Activated gamma-delta T cell (primary cell): ENCODE measurements at places on chromosomes 3 and 15.

- DNase-seq: no peak
Observed at GRCh38 chr3:111715911-111716523, 120.9 kb upstream of the ZBED2 start.

GRCh38 chr3:123405936-123406510, 42.9 kb downstream of the ADCY5 start:
- no peak for DNase-seq

GRCh38 chr3:116671151-116671550, 38.4 kb upstream of the TUSC7 start:
- DNase-seq: no peak

DNA sequence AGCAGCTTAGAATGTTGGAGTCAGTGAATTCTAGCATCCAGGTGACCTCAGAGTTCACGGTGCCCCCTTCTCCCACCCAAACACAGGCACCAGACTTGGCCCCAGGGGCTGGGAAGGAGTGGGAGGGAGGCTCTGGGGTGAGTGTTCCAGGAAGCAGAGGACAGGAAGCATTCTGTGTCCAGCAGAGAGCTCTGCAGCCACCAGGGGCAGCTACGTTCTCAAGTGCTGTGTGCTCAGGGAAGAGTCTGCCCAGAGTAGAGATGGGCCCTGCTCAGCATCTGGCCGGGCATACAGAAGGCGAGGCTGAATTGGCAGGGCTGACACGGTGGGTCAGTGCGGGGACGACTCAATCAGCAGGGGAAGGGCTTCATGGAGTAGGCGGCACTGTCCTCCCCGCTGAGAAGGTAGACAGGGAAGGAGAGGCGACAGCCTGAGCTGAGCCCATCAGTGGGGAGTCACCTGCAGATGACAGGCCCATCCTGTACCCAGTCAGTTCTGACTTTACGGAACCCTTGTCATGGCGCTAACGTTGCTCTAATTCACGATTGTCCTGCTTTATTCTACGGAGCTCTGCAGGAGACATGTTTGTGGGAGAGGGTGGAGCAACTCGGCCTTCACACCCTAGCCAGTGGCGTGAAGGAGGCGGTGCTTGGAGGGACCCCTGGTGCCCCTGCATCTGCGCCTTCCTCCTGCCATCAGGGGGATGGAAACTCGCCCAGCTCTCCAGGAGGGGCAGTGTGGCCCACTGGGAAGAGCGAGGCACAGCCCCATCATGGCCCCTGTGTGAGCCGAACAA, 82.2 kb downstream of the C3orf70 start:
- DNase-seq: no peak

- DNase-seq: no peak
Observed at GRCh38 chr3:190060192-190060775, 60.4 kb downstream of the P3H2 start.

GRCh38 chr15:65916041-65916663, 46.9 kb downstream of the RAB11A start:
- DNase-seq: no peak

GRCh38 chr3:110774496-110775265, 296.9 kb upstream of the NECTIN3 start:
- DNase-seq: no peak

DNA sequence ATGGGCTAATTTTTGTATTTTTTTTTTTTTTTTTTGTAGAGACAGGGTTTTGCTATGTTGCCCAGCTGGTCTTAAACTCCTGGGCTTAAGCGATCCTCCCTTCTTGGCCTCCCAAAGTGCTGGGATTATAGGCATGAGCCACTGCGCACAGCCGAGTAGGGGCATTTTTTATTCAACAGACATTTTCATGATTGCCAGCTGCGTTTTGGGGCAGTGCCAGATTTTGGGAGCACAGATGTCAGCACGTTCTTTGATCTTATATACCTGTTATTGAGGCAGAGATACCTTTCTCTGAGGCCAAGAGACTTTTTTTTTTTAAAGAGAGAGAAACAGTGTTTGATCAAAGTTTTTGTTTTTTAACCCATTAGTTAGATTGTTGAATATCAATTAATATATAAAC, 16.8 kb downstream of the NEO1 start:
- DNase-seq: no peak

- no peak for DNase-seq
Observed at GRCh38 chr3:21331857-21332256, 419.2 kb downstream of the ZNF385D start.

- peak; percentile 80 for DNase-seq
Observed at GRCh38 chr3:4979428-4980228, at the start of gene BHLHE40. BHLHE40 (plus strand) TSS chr3:4979437; CDS start chr3:4979719, 282 bp downstream.

GRCh38 chr3:40924559-40925141, 274.7 kb upstream of the CTNNB1 start:
- DNase-seq: no peak

GRCh38 chr3:50357481-50357880, 1.8 kb downstream of the TMEM115 start:
- DNase-seq: no peak

DNA sequence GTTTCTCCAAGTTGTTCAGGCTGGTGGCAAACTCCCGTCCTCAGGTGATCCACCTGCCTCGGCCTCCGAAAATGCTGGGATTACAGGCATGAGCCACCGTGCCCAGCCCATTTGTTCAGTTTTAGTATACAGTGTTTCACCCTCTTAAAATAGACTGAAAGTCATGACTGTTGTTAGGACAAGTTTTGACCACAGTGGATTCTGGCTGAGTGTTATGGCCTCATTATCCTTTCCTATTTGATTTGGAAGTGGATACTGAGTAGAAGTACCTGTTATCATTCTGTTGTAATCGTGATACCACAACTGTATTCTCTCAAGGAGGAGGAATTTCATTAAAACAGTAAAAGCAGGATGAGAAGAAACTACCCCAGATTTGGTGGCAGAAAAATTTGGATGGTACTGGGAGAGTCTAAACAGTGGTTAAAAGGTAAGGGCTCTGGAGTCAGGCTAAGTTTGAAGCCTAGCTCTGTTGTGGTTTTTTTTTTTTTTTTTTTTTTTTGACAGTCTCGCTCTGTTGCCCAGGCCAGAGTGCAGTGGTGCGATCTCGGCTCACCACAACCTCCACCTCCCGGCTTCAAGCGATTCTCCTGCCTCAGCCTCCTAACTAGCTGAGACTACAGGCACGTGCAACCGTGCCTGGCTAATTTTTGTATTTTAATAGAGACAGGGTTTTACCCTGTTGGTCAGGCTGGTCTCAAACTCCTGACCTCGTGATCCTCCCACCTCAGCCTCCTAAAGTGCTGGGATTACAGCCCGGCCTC, 2.6 kb downstream of the MAP2K1 start:
- DNase-seq: no peak

GRCh38 chr3:1469687-1470086, 376.9 kb downstream of the CNTN6 start:
- DNase-seq: no peak

- DNase-seq: no peak
Observed at GRCh38 chr3:49803465-49804140, 542 bp downstream of the INKA1 start.

DNA sequence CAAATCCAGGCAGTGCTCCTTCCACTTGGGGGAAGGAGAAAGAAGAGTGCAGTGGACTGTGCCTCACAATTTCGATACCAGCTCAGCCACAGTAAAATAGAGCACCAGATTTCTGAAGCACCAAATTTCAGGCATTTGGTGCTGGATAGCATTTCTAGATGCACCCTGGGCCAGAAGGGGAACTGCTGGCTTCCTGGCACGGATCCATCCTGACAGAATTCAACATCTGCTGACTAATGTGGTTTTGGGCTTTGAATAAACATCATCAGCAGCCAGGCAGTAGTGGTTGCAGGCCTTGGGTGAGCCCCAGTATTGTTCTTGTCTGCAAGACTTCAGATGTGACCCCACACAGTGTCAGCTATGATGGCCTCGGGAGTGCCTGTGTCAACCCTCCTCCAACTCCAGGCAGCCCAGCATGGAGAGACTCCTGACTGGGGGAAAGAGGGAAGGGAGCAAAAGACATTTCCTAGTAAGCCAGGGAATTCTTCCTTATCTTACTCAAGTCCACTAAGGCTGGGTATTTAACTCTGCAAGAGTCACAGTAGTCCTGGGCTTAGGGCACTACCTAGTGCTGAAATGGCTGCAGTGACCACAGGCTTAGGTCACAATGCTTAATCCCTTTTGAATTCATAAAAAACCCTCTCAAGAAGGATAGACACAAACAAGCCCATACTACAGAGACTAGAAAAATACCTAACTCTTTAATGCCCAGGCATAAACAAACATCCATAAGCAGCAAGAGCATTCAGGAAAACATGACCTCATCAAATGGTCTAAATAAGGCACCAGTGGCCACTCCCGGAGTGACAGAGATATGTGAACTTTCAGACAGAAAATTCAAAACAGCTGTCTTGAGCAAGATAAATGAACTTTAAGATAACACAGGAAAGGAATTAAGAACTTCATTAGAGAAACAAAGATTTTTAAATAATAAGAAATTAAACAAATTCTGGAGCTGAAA, 74.7 kb downstream of the SPATA16 start:
- no peak for DNase-seq

GRCh38 chr15:59148153-59148833, 43.3 kb downstream of the CCNB2 start:
- no peak for DNase-seq

- DNase-seq: no peak
Observed at GRCh38 chr3:19473971-19474580, 325.8 kb downstream of the KCNH8 start.

- DNase-seq: no peak
Observed at GRCh38 chr3:144444061-144444460, 472.4 kb downstream of the DIPK2A start.

DNA sequence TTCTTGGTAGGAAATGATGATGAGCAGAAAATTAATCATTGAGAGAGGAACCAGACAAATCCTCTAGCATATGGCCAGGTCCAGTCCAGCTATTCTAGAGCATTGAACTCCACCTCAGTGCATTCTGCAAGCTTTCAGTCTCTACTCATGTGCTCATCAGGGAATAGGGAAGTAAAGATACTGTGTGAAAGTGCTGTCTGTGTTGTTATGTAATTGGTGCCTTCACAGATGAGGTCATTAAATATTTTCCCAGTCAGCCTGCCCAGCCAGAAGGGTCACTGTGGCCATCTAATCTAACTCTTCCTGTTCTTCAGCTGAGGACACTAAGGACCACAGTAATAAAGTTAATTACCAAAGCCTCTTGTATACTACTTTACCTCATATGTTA, 28.2 kb downstream of the C3orf62 start:
- DNase-seq: no peak

- no peak for DNase-seq
Observed at GRCh38 chr3:121467085-121467484, 78.7 kb downstream of the POLQ start.

- DNase-seq: peak; percentile 66
Observed at GRCh38 chr3:157159037-157159761, 748 bp downstream of the CCNL1 start.

GRCh38 chr3:161064413-161064812, 40.7 kb downstream of the B3GALNT1 start:
- no peak for DNase-seq

DNA sequence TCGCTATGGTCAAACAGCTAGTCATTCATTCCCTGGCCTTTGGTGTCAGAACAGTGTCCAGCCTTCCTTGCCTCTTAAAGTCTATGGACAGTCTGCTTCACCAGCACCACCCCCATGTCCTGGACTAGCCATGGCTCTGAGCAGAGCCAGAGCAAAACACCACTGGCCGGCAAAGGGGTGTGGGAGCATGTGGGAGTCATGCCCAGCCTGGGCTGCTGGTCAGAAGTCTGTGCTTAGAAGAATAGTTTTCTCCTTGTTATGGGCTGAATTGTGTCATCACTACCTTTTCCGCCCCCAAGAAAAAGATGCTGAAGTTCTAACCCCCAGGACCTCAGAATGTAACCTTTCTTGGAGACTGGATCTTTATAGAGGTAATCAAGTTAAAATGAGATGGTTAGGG, 132.9 kb upstream of the LPP start:
- no peak for DNase-seq

DNA sequence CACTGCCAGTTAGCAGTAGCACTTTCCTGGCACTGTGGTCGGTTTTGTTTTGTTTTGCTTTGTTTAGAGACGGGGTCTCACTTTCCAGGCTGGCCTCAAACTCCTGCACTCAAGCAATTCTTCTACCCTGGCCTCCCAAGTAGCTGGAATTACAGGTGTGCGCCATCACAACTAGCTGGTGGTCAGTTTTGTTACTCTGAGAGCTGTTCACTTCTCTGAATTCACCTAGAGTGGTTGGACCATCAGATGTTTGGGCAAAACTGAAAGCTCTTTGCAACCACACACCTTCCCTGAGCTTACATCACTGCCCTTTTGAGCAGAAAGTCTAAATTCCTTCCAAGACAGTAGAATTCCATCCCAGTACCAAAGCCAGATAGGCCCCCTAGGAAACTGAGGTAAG, 22.6 kb downstream of the CLDN18 start:
- no peak for DNase-seq

- DNase-seq: no peak
Observed at GRCh38 chr3:195893516-195893915, 14.8 kb downstream of the TNK2 start.

DNA sequence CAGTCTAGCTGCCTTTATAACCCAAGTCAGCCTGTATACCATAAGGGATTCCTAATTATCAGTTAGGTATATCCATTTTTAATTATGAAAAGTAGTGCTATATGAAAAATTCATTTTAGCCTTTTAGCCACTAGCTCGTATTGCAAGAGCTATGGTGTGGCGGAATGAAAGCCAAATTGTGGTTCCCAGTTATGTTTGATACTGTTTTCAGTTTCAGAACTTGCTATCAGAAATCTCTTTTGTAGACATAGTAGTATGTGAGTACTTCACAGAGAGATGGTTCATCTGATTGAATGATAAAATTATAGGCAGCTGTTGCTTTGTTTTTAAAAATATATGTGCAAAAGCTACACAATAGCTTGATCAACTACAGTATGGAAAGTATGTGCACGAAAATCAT, 134.6 kb downstream of the SLC25A26 start:
- DNase-seq: no peak

GRCh38 chr3:76367281-76367680, 581.9 kb upstream of the ZNF717 start:
- DNase-seq: no peak

GRCh38 chr3:122003112-122003511, 18.9 kb downstream of the ILDR1 start:
- no peak for DNase-seq
